Osteoblast (primary cell): ENCODE measurements at places on chromosomes 7 and 10. TPM values are rescaled to one million over a fixed set of nuclear protein-coding genes. Genes with fewer than 3 reads are reported as not detected.
A peak's percentile ranks its signal among the peaks of the same experiment; 100 is the strongest.

GRCh38 chr7:47635091-47636080 is 53.5 kb upstream of the TNS3 start:
- peak; percentile 81 for DNase-seq

DNA sequence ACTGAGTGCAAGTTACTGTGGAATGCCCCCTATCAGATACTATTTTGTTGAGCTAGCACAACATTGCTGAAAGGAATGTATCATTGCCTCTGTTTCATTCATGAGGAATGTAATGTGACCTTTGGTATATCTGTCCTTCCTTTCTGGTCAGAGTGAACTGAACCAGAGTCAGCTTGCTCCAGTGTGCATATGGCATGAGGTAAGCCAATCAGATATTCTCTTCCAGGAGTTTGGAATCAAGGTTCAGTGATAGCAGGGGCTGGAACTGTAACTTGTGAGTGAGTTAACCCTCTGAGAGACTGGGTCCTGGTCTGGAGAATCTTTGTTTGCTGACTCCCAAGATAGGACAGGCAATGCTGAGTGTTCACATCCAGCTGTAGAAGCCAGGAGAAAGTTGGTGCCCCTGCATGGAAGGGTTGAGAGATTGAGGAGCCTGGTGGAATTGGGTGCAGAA is 45.3 kb upstream of the OSBPL3 start:
- peak; percentile 87 for DNase-seq

- no peak for DNase-seq
These were observed 132.3 kb upstream of the CHST15 start for GRCh38 chr10:124225467-124226270.

- DNase-seq = no peak
These were observed 244.7 kb downstream of the EBF3 start for GRCh38 chr10:129719415-129719739.

GRCh38 chr7:70915067-70915466 is 216.9 kb upstream of the GALNT17 start:
- DNase-seq = no peak

DNA sequence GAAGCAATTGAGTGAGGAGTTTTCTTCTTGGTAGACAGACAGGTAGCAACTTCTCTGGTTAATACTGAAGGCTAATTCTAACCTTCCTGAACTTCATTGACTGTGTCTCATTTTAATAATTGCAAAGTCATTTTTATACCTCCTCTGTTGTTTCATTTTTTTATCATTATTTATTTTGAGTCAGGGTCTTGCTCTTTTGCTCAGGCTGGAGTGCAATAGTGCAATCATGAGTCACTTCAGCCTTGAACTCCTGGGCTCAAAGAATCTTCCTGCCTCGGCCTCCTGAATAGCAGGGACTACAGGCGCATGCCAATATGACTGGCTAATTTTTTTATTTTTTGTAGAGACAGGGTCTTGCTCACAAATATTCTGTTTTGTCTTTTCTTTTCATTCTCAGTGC is 45.4 kb downstream of the APBB1IP start:
- DNase-seq = no peak

- peak; percentile 36 for DNase-seq
These were observed 77.8 kb downstream of the TEX36 start for GRCh38 chr10:125605167-125605566.

- peak; percentile 85 for DNase-seq
These were observed 99.5 kb downstream of the CAMK1D start for GRCh38 chr10:12448729-12449391.

DNA sequence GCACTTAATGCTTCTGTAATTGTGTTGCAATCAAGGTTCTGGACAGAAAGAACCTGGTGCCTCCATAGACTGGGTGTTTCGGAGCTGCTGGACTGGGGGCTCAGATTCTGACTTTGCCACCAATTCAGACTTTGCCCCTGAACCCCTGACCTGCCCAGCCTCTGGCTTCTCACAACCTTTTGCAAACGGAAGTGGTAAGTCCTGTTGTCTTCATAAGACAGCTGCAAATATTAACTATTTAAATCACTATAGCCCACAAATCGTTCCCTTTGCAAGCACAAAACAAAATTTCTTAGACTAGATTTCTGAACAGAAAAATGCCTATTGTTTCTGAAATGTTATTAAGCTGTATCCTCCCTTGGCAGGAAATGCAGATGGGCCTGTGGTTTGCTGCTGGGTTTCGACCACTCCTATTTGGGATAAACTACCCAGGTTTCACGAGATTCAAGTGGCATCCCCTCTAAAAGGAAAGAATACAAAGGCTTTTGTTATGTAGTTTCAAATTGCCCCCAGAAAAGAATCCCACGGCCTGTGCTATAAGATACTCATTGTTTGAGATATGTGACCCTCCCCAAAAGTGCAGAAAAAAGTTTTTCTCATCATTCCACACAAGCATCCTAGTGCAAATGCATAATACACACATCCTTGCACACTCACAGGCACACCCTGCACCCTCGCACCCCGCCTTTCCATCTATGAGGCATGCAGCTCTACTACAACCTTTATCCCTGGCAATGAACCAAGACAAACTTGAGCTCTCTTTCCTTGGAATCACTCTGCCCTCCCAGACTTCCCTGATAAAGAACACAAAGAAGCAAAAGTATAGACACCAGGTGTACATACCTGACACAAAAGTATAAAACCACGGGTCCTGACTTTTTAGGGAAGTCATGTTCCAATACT is 209.1 kb downstream of the PRPF18 start:
- no peak for DNase-seq

GRCh38 chr7:143902332-143902899 is 440 bp upstream of the TCAF1 start:
- no peak for DNase-seq

- no peak for DNase-seq
These were observed 78.7 kb upstream of the AGBL3 start for GRCh38 chr7:134907639-134908038.

DNA sequence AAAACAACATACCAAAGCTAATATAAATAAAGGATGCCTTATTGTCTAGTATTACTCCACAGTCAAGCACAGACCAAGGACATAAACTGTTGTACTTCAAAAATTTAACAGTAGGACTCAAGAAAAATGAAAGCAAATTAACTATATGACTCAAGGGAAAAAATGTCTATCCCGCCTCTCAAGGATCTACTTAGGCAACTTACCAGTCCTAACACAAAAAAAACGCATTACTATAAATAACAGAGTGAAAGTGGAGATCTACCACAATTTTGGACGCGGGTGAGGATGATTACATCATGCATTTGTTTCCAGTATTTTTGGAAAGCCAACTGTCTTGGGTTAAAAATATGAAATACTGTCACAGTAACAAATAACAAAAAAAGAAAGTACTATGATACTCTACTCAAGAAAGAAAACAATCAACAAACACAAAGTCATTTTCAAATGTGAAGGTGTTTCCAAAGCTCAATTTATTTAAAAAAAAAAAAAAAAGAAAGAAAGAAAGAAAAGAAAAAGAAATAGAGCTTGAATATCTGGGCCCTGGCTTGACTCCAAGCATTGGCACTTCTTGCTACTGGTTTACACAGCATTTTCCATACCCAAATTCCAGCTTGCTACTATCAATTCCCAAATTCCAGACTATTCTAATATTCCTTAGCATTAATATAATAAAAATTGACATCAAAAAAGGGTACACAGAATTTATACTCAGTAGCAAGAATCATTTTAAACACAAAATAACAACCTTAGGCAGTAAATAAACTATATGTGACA is 99.4 kb downstream of the RSU1 start:
- DNase-seq = peak; percentile 82

DNA sequence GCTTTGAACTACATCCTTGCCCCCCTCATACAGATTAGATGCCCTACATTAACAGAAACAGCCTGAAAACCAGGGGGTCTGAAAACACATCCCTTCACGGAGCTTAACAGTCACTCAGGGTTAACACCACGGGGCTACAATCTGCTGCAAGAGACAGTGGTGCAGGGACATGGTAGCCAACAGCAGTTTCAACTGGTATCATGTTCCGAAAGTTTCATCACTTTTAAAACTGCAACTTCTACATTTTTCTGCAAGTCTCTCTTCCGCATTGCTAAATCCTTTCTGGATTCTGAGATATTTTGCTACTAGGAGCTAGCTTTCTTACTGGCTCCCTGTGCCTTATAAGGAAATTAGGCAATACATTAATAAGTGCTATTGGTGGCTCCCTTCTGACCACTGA is 92.6 kb downstream of the JAZF1 start:
- DNase-seq = no peak

DNA sequence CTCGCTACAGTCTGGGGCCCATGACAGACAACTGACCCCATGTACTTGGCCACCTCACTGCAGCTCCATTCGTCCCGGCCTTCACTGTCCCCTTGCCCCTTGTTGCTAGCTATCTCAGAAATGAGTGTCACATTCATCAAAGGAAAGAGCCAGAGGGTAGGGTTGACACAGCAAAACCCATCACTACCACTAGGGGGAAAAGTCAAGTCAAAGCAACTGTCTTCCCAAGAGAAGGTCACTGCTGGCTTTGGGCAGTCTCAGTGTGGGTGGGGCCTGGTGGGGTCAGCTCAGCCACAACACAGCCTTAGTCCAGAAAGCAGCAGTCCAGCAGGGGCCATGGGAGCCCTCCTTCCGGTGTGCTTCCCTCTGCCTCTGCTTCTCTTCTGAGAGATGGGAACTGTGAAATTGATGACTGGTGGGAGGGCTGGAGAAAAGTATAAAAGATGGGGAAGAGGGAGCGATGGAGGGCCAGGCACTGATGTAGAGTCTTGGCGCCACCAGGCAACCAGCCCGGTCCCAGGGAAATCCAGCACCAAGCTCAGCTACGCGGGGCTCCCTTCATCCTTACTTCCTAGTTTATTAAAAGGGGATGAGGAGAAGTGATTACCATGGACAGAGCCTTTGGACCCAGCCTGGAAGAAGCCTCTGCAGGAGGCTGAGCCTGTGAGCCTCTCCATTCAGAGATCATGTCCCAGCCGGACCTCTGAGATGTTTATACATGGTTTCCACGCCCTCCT is 58.0 kb downstream of the PLXNA4 start:
- no peak for DNase-seq

GRCh38 chr7:100694098-100694745 is at the start of gene GIGYF1:
Gene GIGYF1 (minus strand): TSS chr7:100694250. CDS start chr7:100688238, 6,012 bp downstream.
- DNase-seq = peak; percentile 99

GRCh38 chr10:62861507-62861906 is 45.3 kb upstream of the EGR2 start:
- no peak for DNase-seq

- DNase-seq = no peak
These were observed 249.7 kb upstream of the NPY start for GRCh38 chr7:24034251-24034650.

GRCh38 chr7:139034855-139035585 is 822 bp downstream of the ZC3HAV1L start:
- DNase-seq = peak; percentile 93

GRCh38 chr10:43249151-43249961 is 17.5 kb downstream of the RASGEF1A start:
- peak; percentile 72 for DNase-seq

- no peak for DNase-seq
These were observed 212.3 kb downstream of the COBL start for GRCh38 chr7:51104278-51104677.

- DNase-seq = no peak
These were observed 53.6 kb downstream of the AGMO start for GRCh38 chr7:15508258-15508657.

GRCh38 chr10:48495282-48496045 is 109.4 kb downstream of the ARHGAP22 start:
- peak; percentile 59 for DNase-seq

DNA sequence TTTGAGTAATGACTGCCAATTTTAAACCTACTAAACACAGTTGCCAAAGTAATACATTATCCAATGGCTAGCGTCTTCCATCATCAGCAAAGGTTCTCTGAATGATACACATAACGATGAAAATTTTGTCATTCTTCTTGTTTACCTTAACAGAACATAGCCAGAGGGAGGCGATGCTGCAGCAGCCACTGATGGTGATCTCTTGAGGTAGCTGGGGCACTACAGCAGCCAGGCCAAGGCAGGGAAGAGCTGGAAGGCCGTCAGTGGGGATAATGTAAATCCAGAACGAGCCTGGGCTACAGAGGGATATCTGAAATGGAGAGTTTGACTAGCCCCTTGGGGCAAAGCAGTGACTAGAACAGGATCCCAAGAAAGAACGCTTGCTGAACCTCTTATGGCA is 38.8 kb downstream of the PRPS1L1 start:
- no peak for DNase-seq

DNA sequence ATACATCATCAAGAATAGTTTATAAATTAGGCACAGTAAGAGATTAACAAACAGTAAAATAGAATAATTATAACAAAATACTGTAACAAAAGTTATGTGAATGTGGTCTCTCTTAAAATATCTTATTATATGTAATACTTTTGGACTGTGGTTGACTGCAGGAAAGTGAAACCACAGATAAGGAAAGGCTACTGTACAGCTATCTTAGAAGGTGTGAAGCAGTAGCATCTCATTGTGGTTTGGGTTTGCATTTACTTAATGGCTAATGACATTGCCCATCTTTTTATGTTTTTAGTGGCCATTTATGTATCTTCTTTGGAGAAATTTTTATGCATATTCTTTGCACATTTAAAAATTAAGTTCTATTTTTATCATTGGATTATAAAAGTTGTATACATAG is 296.4 kb upstream of the MAGI2 start:
- DNase-seq = no peak

GRCh38 chr7:44733708-44734481 is 14.8 kb upstream of the ZMIZ2 start:
- no peak for DNase-seq

The FAM171A1 gene
- 25.0 and 28.9 TPM in 2 replicates for total RNA-seq

The KDM7A gene
- total RNA-seq = 12.4 and 13.4 TPM in 2 replicates

The MALRD1 gene
- 1.2 and 2.9 TPM in 2 replicates for total RNA-seq

The NYAP1 gene
- total RNA-seq = under 0.01 and 0.29 TPM in 2 replicates

The PARG gene
- total RNA-seq = 30.6 and 33.7 TPM in 2 replicates
